CD4-positive, alpha-beta T cell treated with Interleukin-15 for 1 hour (primary cell): ENCODE measurements at places on chromosomes 4 and X.

DNA sequence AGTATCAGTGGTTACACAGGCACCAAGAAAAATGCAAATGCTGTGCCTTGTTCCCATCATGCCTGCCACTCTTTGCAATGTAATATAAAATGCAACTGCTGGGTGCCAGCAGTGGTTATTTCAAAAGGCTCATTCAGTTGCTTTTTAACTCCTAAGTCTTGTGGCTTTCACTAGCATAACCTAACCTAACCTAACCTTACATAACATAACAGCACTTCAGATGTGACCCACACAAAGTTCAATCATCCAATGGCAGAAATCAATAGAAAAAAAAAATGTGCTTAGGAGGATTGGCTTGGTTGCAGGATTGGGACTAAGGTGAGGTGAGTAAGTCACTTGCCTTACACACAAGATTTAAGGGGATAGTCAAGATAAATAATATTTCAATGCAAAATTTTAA lies 60.2 kb upstream of the VMA21 start:
- no peak for DNase-seq

DNA sequence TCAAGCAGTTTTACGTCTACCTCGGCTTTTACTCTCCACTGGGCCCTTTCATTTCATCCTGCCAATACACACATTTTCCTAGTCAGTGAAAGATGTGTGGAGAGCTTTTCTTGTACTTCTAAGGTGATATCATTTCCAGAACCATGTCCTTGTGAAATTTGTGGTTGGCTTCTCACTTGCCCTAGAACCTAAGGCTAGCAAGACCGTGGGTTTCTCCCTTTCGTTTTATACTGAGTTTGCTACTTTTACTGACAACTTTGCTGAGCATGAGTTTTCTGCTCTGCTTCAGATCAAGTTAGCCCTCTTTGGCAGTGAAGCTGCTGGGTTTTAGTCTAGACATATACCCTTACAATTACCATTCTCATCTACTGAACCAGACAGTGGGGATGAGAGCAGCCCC lies 95.7 kb upstream of the FRMPD4 start:
- DNase-seq, result no peak

DNA sequence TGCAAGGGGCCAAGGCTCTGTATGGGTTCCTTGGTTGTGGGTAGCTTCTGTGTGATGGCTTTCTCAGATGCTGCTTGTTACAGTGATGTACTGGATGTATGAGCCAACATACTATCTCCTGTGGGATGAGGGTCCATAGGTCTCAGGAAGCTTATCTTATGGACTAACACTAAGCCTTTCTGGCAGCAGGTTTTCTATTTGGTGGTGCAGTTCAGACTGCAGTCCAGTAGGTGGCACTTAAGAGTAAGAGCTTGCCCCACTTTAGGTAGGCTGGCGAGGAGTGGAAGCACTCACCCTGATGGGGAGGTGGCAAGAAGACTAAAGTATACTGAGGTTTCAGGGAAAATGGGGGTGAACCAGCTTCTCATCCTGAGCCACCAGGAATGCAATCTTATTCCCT lies 306.7 kb upstream of the MAOA start:
- DNase-seq, result peak; percentile 29

- DNase-seq, result no peak
Measured at GRCh38 chr4:42119886-42120285, 32.6 kb downstream of the BEND4 start.

- DNase-seq, result no peak
Measured at GRCh38 chrX:145292218-145292617, 44.9 kb downstream of the SPANXN1 start.

- DNase-seq, result no peak
Measured at GRCh38 chr4:145830699-145831098, 107.9 kb downstream of the ZNF827 start.

- DNase-seq, result peak; percentile 88
Measured at GRCh38 chrX:39854772-39855747, 242.7 kb downstream of the BCOR start.

- no peak for DNase-seq
Measured at GRCh38 chr4:136634121-136634520, 898.2 kb downstream of the PCDH18 start.

DNA sequence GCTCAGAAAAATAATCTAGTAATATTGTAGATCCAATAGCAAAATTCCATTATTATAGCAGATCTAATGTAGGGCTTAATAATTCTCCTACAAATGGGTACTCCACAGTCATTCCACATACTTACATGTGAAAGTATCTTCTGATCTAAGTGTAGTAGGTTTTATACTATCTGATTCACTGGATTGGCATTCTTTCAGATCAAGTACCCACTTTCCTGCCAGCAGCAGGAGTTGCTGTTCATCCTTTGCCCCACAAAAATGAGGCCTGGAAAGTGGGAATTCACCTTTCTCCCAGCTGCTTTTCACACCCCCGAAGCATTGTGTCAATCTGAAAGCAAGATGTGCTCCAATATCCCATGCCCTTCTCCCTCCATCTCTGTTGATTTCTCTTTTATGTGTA lies 77.1 kb upstream of the RXFP1 start:
- DNase-seq, result no peak

DNA sequence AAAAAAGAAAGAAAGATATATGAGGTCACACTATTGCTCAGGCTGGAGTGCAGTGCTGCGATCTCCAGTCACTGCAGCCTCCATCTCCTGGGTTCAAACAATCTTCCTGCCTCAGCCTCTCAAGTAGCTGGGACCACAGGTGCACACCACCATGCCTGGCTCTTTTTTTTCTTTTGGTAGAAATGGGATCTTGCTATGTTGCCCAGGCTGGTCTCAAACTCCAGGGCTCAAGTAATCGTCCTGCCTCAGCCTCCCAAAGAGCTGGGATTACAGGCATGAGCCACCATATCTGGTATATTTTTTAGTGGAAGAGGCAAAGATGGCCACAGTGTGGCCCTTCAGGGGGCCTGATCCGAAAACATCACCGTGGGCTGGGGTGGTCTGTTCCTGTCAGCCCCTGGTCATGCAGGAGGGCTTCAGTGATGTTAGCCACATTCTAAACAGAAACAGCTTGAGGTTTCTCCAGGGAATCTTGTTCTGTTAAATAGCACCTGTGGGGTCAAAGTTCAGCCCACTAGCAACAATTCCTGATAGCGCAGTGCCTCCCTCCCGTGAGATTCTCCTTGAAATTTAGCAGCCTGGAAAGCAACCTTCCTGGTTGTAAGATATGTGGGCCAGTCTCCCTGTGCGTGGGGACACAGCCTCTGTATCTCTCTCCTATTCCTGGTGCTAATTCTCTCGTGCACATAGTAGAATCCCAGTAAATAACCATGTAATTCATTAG lies 7.3 kb upstream of the DHRSX start:
- DNase-seq, result no peak

GRCh38 chr4:135966936-135967335 lies 1565.4 kb downstream of the PCDH18 start:
- no peak for DNase-seq

- peak; percentile 27 for DNase-seq
Measured at GRCh38 chr4:138035781-138036258, 206.3 kb downstream of the SLC7A11 start.

DNA sequence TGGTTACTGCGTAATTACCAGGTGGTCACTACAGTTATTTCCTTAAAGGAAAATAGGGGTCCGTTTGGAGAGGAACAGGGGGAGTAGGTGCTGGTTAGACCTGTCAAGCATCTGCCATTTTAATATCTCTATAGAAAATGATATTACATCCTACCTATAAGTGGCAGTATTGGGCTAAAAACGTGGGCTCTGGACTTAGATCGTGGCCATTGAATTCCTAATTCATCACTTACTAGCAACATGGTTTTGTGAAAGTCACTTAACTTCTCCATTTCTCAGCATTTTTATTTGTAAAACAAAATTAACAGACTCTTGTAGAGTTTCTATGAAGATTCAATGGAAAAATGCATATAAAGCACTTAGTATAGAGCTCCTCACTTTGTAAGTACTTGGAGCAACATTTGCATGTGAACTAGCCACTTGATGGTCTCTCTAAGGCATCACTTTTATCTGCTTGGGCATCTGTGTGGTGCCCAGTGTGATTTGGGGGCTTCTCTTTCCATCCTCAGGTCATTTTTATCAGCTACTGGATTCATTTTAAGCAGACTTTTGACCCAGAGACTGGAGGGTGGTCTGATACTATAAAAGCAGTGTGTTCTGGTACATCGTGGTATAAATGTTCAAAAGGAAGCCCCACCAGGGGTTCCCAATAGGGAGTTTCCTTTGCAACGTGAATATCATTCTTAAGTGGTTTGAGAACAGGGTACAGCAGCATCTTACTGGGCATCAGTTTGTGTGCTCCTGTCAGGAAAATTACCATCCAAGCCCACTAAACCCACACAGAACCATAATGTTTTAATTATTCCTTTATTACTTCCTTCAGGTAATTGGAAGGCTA lies 42.7 kb upstream of the RASSF6 start:
- no peak for DNase-seq

- DNase-seq, result no peak
Measured at GRCh38 chrX:9595174-9595573, 130.3 kb downstream of the TBL1X start.

- DNase-seq, result no peak
Measured at GRCh38 chrX:17642891-17643290, 94.4 kb upstream of the SCML1 start.

DNA sequence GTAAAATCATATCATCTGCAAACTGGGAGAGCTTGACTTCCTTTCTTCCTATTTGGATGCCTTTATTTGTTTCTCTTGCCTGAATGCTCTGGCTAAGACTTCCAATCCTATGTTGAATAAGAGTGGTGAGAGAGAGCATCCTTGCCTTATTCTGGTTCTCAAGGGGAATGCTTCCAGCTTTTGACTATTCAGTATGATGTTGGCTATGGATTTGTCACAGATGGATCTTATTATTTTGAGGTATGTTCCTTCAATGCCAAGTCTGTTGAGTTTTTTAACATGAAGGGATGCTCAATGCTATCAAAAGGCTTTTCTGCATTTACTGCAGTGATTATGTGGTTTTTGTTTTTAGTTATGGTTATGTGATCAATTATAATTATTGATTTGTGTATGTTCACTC lies 2144.6 kb upstream of the TENM3 start:
- no peak for DNase-seq

- no peak for DNase-seq
Measured at GRCh38 chrX:150475461-150475860, 93.0 kb upstream of the MTM1 start.

- DNase-seq, result no peak
Measured at GRCh38 chr4:4659871-4660651, 118.2 kb upstream of the STX18 start.

DNA sequence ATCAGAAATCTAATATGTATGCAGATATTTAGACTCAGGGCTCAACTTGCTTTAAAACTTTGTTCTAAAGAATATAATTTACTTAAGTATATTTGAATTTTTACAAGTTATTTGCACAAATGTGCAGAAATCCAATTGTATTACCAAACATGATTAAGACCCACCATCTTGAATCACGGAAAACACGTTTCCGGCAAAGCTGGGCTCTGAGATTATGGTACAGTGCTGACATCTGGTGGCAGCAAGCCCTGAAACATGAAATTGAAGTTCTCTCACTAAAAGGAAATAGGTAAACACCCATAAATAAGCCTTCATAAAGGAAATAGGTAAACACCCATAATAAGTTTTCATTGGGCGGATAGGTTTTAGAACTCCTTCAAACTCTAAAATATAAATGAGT lies 98.3 kb upstream of the MAOA start:
- DNase-seq, result peak; percentile 49

- DNase-seq, result no peak
Measured at GRCh38 chr4:111031596-111031995, 408.7 kb upstream of the PITX2 start.

GRCh38 chrX:68669094-68669860 lies 21.8 kb downstream of the STARD8 start:
- no peak for DNase-seq

- DNase-seq, result no peak
Measured at GRCh38 chr4:179325181-179325580, 1882.9 kb upstream of the AGA start.

DNA sequence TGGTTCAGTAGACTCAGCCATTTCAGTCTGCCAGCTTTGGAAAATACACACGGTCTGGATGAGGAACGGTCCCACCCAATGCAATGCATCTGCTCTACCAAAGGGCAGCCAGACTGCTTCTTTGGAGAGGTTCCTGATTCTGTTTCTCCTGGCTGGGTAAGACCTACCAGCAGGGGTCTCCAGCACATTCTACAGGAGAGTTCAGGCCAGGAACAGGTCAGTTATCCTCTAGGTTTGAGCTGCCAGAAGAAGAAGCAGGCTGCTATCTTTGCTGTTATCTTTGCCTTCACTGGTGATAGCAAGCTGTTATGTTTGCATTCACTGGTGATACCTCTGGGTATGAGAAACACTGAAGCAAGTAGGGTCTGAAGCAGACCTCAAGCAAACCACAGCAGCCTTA lies 45.5 kb upstream of the PBDC1 start:
- no peak for DNase-seq

GRCh38 chrX:118329175-118329574 lies 16.7 kb upstream of the WDR44 start:
- DNase-seq, result no peak

- DNase-seq, result no peak
Measured at GRCh38 chrX:108299101-108299591, 139.1 kb downstream of the COL4A6 start.

DNA sequence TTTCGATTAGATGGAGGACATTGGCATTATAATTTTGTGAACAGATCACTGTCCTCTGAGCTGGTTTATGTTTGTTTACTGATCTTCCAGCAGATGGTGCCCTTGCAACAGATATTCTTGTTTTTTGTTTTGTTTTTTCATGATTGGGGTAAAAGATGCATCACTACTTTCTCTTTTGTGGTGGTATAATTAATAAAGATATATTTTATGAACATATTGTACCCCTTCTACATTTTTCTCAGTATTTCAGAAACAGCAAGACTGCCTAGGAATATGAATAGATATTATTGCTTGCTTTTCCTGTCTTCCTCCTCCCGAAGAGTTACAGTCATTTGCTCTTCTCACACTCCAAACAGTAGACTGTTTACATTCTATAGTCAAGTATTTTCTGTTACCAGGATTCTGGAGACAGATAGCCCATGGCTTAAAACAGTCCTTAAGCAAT lies 905.2 kb downstream of the TRAM1L1 start:
- DNase-seq, result no peak

DNA sequence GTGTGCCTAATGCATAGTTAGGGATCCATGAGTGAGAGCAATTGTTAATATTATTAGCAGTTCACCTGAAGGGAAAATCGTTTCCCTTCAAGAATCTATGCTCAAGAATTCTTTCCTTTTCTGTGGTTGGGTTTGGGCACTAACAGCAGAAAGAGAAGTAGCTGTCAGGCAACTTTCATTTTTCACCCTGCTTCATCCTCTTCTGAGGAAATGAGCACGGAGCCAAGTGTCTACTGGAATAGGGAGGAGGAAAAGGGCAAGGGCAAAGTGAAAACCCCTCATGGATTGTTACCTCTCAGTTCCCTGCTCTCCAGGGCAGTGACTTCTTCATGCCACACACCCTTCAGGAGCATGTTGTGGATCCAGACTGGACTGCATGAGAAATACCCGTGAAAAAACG lies 2.6 kb upstream of the HPGDS start:
- DNase-seq, result no peak

DNA sequence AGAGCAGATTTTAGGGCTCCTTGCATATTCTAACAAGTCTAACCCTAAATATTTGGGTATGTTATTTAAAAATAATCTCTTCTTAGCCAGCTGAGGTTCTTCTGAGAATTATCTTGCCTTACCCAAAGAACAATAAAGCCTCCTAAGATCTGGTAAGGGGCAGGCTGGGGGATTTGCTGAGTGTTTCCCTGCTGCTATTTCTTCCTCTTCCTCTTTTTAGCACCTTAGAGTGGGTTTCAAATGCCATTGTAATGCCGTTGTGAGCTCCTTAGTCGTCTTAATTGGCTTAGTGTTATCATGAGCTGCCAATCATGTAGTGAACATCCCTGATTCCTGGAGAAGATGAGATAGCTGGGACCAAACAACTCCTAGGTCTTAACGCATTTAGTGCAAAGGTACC lies 15.4 kb downstream of the STOX2 start:
- DNase-seq, result no peak
